ENCODE measurements at places on chromosomes 3 and 15. TPM values are rescaled to one million over a fixed set of nuclear protein-coding genes. Genes with fewer than 3 reads are reported as not detected.

DNAH12 gene
- total RNA-seq, result under 0.01 TPM

- no peaks in the 10 kb centered on the region for H3K36me3 ChIP-seq
- H3K4me3 ChIP-seq, result peak overlapping the region; percentile 36
- H3K27ac ChIP-seq, result no peak overlapping the region
- peak; percentile 29 for DNase-seq
These were observed 50.9 kb downstream of the MYL3 start for GRCh38 chr3:46812237-46812791.

GRCh38 chr3:172982736-172983364 lies 158.2 kb downstream of the SPATA16 start:
- no peaks in the 10 kb centered on the region for H3K36me3 ChIP-seq
- no peak for DNase-seq
- no peaks in the 10 kb centered on the region for H3K4me1 ChIP-seq
- no peaks in the 10 kb centered on the region for H3K27me3 ChIP-seq

TEX9 gene
- 1.4 TPM for total RNA-seq

SPATA12 gene
- under 0.01 TPM for total RNA-seq

DNA sequence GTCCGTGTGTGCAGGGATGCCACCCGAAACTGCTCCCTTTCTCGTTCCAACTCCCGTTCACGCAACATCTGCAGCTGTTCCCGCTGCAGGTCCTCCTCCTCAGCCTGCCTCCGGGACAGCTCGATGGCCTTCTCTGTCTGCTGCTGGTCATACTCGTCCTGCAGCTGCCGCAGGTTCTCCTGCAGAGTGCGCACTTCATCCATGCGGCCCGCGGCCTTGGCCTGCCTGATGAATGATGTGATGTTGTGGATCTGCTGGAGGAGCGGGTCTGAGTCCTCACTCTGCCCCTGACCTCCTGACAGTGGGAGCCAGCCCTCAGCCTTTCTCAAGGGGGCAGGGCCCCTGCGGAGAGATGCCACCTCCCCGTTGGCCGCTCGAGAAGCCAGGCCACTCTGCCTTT lies 9.4 kb upstream of the MRPS25 start:
- H3K27ac ChIP-seq, result no peak overlapping the region
- no peaks in the 10 kb centered on the region for H3K4me1 ChIP-seq
- H3K4me3 ChIP-seq, result no peak overlapping the region
- peaks cover 53% of the 10 kb centered on the region for H3K36me3 ChIP-seq

GRCh38 chr3:43923104-43923882 lies 232.6 kb downstream of the ABHD5 start:
- DNase-seq, result no peak
- peaks cover 17% of the 10 kb centered on the region for H3K27me3 ChIP-seq
- H3K4me1 ChIP-seq, result no peaks in the 10 kb centered on the region
- no peak overlapping the region for H3K27ac ChIP-seq

DNA sequence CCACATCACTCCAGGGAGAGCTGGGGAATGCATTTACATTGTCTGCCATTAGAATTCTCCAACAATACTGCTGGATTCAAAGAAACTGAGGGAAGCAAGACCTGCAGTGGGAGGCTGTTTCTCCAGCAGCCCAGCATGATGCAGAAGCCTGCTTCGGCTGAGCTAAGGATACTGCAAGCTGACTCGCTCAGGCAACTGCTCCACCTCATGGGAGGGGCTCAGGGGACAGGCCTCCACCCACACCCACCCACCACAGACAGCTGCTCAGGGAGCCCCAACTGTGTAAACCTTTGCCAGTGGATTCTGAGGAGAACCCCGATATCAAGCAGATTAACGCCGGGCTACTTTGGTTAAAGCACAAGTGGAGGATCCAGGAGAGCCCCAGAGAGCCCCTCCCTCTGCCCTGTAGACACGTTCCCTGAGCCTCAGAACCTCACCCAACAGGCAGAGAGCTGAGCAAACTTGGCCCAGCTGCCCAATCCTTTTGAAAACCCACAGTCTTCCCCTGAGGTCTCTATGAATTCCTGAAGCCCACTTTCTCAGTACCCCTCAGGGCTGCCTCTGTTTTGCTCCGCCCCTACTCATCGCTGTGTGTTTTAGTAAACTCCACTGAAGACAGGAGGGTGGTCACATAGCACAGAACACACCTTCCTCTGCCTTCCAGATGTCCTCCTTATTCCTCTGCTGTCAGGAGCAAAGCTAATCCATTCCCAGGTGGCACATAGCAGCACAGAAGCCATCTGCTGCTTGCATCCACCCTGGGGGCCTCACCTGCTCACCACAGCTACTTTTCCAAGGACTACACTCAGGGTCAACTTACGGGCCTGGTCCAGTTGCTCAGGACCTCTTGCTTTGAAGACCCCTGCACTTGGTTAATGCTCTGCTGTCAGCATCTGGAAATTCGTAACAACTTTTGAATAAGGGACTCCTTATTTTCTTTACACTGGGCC lies 269.0 kb downstream of the ABHD5 start:
- H3K27ac ChIP-seq, result no peak overlapping the region
- peaks cover 16% of the 10 kb centered on the region for H3K27me3 ChIP-seq
- H3K36me3 ChIP-seq, result no peaks in the 10 kb centered on the region
- no peak overlapping the region for H3K4me3 ChIP-seq
- DNase-seq, result no peak
- H3K4me1 ChIP-seq, result no peaks in the 10 kb centered on the region

DNA sequence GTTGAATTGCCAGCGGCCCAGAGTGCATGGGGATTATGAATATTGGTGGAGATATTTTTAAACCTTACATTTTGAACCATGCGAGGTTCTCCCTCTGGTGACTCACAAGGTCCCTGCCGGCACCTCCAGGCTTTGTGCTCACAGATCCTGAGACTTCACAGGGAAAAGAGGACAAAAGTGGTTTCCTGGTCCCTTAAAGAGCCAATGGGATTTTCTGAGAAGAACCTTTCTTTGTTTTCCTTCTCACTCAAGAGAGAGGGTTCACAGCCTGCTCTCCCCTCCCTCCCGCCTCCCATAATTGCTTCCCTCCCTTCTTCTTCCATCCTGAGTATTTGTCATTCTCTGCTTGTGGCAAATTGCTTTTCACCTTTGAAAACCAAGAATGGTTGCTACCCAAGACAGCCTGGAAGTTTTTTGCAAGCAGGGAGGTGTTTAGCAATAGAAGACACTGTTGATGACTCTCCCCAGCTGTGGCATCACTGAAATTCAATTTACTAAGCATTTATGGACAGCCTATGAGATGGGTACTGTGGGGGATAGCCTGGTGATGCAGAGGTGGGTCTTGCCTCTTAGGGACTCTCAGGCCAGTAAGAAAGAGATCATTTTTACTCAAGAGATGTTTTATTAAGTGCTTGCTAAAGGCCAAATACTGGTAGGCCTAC lies 76.6 kb downstream of the CPN2 start:
- H3K36me3 ChIP-seq, result no peaks in the 10 kb centered on the region
- no peak overlapping the region for H3K4me3 ChIP-seq
- DNase-seq, result no peak
- peaks cover 5% of the 10 kb centered on the region for H3K27me3 ChIP-seq

GPR149 gene
- total RNA-seq, result not detected

DNA sequence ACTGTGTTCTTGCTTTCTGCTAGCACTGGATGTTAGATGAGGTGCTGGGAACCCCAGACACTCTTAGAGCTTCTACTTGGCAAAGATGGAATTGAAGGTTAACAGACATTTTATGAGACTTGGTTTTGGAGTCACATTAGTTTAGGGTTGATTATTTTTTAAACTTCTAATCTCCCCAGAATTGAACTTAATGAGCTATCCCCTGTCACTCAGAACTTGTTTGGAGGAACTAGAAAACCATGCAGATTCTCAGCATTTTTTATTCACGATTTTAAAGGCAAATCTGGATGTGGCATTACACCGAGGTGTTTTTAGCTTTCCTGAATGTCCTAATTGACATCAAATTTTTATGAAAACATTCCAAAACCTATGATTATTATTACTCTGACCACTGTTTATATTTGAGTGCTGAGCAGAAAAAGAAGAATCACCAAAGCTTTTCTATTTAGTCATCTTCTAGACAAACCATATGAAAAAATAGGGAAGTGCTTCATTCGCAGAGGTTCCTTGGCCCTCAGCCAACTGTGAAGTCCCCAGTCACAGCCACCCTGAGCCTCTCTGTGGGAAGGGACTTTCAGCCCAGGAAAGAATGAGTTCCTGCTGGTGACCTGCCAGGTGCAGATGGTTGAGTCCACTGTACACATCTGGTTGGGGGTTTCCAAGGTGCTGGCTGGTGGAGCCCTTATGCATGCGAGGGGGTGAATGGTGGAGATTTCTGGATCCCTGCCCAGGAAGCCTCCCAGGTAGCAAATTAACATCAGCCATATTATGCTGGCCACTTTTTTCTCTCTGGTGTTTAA lies 196.0 kb upstream of the TOPAZ1 start:
- no peak for DNase-seq
- no peaks in the 10 kb centered on the region for H3K36me3 ChIP-seq
- no peaks in the 10 kb centered on the region for H3K4me1 ChIP-seq
- peaks cover 15% of the 10 kb centered on the region for H3K27me3 ChIP-seq

- no peaks in the 10 kb centered on the region for H3K36me3 ChIP-seq
- no peak overlapping the region for H3K27ac ChIP-seq
- no peaks in the 10 kb centered on the region for H3K4me1 ChIP-seq
- no peaks in the 10 kb centered on the region for H3K27me3 ChIP-seq
- no peak overlapping the region for H3K4me3 ChIP-seq
These were observed 369.6 kb downstream of the OTOL1 start for GRCh38 chr3:161866176-161866575.

DNA sequence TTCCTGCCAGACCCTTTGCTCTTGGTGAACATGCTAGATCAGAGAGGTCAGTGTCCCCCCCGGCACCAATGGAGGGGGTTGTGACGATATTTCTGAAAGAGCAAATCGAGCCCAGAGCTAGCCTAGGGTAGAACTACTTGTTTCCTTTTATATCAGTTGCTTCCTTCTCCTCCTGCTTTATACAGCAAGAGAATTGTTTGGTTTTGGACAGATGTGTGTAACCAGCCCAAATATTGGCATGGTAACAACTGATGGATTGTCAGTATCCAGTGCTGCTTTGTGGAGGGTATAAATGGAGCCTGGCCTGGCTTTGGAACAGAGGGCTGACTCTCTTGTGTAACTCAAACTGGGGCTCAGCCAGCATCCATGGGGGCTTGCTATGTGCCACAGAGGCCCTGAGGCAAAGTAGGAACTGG lies 27.2 kb downstream of the SNX1 start:
- H3K27ac ChIP-seq, result no peak overlapping the region
- no peaks in the 10 kb centered on the region for H3K4me1 ChIP-seq
- DNase-seq, result no peak
- peaks cover 49% of the 10 kb centered on the region for H3K36me3 ChIP-seq

DNA sequence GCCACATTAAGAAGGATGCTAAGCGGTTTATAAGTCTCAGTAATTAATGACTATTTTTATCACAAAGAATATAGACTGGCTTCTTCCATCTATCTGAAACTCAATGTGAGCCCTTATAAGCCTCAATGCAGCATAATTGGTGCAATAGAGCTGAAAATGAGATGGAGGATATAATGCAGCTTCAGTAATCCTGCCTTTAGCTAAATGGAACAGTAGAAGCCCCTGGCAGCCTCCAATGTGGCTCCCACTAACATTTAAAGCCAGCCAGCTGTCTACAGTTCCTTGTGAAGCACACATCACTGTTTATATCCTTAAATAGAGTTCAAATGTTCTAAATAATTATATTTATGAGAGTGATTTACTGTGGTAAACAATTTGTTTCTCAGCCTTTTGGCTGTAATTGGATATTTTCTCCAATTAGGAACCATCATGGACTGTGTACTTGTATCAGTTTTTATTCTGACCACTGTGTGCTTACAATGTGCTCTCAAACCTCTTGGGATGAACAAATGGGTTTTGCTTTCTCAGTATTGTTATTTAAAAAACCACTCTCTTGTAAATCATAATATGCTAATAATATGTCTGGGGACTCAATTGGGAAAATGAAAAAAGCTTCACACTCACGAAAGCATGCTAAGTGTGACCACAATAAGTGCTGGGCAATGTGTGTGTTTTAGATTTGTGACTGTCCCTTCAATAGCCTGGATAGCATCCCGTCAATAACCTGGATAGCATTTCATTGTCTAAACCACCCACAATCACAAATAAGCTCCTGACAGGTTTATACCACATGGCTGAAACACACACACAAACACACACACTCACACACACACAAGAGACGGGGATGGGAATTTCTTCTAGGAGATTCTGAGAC lies 366.6 kb downstream of the GBE1 start:
- DNase-seq, result no peak
- no peak overlapping the region for H3K4me3 ChIP-seq
- H3K36me3 ChIP-seq, result no peaks in the 10 kb centered on the region
- no peaks in the 10 kb centered on the region for H3K4me1 ChIP-seq

DNA sequence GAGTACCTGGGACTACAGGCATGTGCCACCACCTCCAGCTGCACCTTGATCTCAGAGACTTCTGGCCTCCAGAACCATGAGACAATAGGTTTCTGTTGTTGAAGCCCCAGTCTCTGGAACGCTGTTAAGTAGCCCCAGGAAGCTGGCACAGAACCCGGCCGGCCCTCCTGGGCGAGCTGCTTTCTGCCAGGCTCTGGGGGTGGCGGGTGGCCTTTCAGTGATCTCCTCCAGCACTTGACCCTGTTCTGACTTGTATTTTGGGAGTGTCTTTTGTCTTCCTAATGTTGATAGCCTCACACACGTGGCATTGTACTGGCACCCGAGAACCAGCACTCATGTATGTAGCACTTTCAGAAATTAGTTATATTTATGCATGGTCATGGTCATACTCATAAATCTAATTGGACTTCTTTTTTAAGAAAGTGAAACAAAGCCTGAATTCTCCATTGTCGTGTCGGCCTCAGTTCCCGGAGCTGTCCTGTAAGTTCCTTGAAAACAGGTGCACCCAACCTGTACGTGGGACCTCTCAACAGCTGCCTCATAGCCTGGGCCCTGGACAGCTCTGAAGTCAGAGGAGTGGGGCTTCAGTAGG lies 74.0 kb downstream of the TFRC start:
- H3K27ac ChIP-seq, result no peak overlapping the region
- no peaks in the 10 kb centered on the region for H3K4me1 ChIP-seq
- H3K36me3 ChIP-seq, result no peaks in the 10 kb centered on the region
- H3K27me3 ChIP-seq, result peaks cover 36% of the 10 kb centered on the region
- DNase-seq, result no peak

- no peaks in the 10 kb centered on the region for H3K36me3 ChIP-seq
- no peak for DNase-seq
- H3K4me1 ChIP-seq, result peaks cover 13% of the 10 kb centered on the region
- no peak overlapping the region for H3K27ac ChIP-seq
- peak overlapping the region; percentile 24 for H3K4me3 ChIP-seq
- H3K27me3 ChIP-seq, result peaks cover 44% of the 10 kb centered on the region
These were observed 478 bp downstream of the BNC1 start for GRCh38 chr15:83283813-83284558.
